Uterine smooth muscle cell (primary cell): ENCODE measurements at places on chromosomes 4 and X. TPM values are rescaled to one million over a fixed set of nuclear protein-coding genes. Genes with fewer than 3 reads are reported as not detected.

The KLKB1 gene
- not detected in 2 replicates for total RNA-seq

The IGSF1 gene
- total RNA-seq = 0.11 and 0.25 TPM in 2 replicates

The MAGEC1 gene
- total RNA-seq = not detected in 2 replicates

The PGRMC1 gene
- total RNA-seq = 215 and 326 TPM in 2 replicates

The FGD1 gene
- 6.5 and 7.0 TPM in 2 replicates for total RNA-seq

The WNK3 gene
- 0.44 and 0.87 TPM in 2 replicates for total RNA-seq

The ASB12 gene
- not detected in 2 replicates for total RNA-seq

The HGFAC gene
- total RNA-seq = 0.11 TPM in 1 of 2 replicates, not detected in the other

The TRIML2 gene
- total RNA-seq = not detected in 2 replicates

The RPL39 gene
- total RNA-seq = 3,324 and 4,202 TPM in 2 replicates

The CLTRN gene
- 0.12 TPM in 1 of 2 replicates, not detected in the other for total RNA-seq

The TMEM144 gene
- 4.6 and 5.5 TPM in 2 replicates for total RNA-seq
